H7 (cell line): ENCODE measurements at places on chromosomes 13 and 19.

DNA sequence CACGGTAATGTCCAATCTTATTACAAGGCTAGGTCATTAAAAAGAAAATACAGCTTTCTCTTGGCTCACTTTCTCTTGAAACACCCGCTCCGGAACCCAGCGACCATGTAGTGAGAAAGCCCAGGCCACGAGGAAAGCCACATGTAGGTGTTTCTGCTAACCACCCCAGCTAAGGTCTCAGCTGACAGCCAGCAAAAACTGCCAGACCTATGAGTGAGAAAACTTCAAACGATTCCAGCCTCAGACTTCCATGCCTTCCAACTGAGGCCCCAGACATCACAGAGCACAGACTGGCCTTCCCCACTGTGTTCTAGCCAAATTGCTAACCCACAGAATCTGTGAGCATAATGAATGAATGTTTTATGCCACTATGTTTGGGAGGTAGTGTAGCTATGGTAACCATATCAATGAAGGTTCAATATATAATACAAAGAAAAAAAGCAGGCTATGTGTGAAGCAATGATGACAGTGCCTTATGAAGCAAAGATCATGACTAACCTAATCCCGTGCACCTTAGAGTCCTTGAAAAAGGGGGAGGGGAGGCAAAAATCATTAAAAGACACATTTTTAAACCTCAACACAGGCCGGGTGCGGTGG is 11.9 kb upstream of the TPTE2 start:
- DNase-seq, result no peak

DNA sequence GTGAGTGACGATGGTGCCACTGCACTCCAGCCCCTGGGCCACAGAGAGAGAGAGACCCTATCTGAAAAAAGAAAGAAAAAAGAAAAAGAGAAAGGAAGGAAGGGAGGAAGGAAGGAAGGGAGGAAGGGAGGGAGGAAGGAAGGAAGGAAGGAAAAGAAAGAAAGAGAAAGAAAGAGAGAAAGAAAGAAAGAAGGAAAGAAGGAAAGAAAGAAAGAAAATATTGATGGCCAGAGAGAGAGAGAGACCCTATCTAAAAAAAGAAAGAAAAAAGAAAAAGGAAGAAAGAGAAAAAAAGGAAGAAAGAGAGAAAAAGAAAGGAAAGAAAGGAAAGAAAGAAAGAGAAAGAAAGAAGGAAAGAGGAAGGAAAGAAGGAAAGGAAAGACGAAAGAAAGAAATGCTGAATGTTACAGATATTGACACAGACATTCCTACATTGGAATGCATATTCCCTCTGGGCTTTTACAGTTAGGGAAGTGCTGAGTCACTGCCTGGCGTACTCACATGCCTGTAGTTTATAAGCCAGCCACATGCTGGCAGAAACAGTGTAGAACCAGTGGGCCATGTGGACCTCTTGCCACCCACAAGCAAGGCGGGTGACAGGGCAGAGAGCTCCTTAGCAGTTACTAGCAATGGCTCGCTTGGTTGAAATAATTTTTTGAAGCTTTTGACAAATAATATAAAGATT is 34.6 kb upstream of the SLC46A3 start:
- peak; percentile 45 for DNase-seq

GRCh38 chr13:66347486-66348117 is 882.5 kb downstream of the PCDH9 start:
- DNase-seq, result no peak

GRCh38 chr13:84430015-84430414 is 547.7 kb upstream of the SLITRK1 start:
- no peak for DNase-seq

GRCh38 chr13:40644838-40645604 is 21.4 kb downstream of the FOXO1 start:
- DNase-seq, result no peak

GRCh38 chr13:113022745-113023574 is 53.9 kb downstream of the MCF2L start:
- DNase-seq, result peak; percentile 85

DNA sequence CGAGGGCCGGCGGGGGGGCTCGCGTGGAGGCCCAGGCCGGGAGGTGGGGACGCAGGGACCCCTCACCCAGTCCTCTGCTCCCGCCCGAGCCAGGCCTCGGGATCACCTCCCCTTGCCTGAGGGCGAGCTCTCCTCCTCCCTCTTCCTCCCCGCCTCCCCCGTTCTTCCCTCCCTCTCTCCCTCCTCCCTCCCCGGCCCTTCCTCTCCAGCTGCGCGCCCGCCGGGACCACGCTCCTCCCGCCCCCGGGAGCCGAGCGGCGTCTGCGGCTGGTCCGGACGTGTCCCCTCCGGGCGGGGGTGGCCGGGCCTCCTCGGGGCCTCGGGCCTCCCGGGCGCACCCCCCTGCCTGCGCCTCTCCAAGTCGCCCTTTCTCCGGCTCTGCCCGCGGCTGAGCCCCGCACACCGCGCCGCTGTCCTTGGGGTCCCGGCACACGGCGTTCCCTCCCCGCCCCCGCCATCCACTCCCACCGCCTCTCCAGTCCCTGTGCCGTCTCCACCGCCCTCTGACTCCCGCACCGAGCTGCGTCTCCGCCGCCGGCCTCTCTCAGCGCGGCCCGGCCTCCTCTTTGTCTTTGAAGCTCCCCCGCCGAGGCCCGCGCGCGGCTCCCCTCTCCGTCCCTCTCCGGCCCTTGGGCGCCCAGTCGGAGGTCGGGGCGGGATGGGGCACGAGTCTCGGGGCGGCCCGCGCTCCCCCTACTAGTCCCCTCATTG is 5.7 kb downstream of the SOX1 start:
- DNase-seq, result peak; percentile 96

- no peak for DNase-seq
Measured at GRCh38 chr13:93621966-93622365, 395.4 kb downstream of the GPC6 start.

DNA sequence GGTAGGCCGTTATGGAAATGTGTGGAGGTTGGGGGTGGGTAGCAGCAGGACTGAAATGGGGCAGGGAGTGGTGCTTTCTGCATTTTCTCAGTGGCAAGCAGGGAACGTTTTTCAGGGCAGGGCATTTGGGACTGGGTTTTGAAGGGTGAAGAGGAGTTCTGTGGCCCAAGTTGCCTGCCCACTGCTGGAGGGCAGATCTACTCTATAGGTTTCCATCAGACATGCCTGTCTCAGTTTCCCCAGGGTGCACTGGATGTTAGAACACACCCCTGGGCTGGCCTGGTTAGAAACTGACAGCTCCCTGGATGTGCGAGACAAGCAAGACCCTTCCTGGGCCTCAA is 870 bp upstream of the GRIN3B start:
- DNase-seq, result no peak

DNA sequence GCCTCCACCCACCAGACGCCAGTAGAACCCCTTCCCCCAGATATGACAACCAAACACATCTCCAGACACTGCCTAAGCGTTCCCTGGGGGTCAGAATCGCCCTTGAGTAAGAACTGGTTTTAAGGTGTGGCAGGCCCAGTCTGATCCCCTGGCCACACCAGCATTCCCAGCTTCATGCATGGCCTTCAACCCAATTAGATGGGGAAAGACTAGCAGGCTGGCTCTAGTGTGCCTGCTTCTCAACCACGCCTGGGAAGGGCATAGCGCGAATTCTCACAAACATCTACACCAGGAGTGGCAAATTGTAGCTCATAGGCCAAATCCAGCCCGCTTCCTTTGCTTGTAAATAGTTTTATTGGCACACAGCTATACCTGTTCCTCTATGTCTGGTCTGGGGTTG is 13.6 kb downstream of the HAUS8 start:
- no peak for DNase-seq

GRCh38 chr13:50131920-50132903 is 117.0 kb downstream of the KCNRG start:
- peak; percentile 62 for DNase-seq

DNA sequence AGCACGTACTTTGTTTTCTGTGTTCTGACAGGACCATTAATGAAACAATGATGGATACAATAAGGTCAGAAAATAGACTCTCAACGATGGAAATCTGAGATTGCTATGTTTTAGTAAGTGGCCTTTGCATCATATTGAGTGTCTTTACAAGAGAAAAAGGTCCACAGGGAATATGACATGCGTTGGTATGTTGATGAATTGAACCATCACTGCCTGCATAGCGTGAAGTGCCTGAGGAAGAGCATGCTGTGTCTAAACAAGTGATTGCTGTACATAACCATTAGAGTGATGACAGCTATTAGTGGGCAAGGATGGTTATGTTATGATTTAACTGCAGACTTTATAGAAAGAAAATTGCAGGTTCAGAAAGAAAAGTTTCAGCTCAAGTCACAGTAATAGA is 623.2 kb downstream of the SLITRK5 start:
- DNase-seq, result no peak

GRCh38 chr13:44050450-44051063 is 170.9 kb downstream of the LACC1 start:
- no peak for DNase-seq
